ENCODE measurements at places on chromosomes 2 and 18. TPM values are rescaled to one million over a fixed set of nuclear protein-coding genes. Genes with fewer than 3 reads are reported as not detected.

GRCh38 chr2:136135462-136135861 is 17.5 kb upstream of the CXCR4 start:
- H3K4me3 ChIP-seq, result no peak overlapping the region
- no peaks in the 10 kb centered on the region for H3K36me3 ChIP-seq
- no peak for DNase-seq
- peak overlapping the region; percentile 70 for H3K27ac ChIP-seq

DNA sequence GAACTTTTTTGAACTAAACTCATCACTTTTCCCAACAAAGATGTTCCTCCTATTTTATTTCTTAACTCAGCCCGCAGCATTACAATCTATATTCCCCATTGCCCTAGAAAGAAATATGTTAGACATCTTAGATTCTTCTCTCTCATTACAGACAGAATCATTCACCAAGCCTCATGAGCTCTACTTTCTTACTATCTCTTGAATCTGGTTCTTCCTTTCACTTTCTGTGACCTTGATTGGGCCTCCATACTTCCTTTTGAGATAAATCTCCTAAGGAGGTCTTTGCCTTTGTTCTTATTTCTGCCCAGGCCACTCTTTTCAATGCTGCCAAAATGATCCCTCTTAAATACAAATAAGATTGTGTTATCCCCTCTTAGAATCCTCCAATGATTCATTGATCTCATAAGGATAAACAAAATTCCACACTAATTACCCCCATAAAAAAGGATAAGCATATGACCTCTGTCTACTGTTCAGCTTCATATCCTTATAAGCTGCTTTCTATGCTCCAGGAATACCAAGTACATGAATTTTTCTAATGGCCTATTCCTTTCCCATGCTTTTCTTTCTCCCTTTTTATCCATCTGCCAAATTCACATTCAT is 400.0 kb downstream of the ARHGAP15 start:
- peak overlapping the region; percentile 13 for H3K27ac ChIP-seq
- DNase-seq, result no peak
- no peaks in the 10 kb centered on the region for H3K27me3 ChIP-seq
- H3K4me3 ChIP-seq, result no peak overlapping the region

DNA sequence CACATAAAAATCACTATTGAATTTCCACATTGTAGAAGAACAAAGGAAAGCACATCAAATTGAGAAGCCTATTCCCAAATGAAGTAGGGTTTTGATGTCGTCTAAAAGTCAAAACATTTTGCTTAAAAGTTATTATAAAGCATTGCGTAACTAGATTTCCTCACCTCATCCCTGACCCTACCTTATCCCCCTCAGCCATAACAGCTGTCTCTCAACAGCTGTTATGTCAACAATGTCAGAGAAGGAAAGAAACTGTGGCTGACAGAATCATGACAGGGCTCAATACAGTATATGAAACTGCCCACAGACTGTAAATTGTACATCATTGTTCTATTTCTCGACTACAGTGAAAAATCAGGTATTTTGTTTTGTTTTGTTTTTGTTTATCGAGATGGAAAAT is 63.0 kb upstream of the ACVR1C start:
- H3K27ac ChIP-seq, result no peak overlapping the region
- no peaks in the 10 kb centered on the region for H3K4me1 ChIP-seq
- H3K36me3 ChIP-seq, result no peaks in the 10 kb centered on the region
- DNase-seq, result no peak
- H3K4me3 ChIP-seq, result no peak overlapping the region

DNA sequence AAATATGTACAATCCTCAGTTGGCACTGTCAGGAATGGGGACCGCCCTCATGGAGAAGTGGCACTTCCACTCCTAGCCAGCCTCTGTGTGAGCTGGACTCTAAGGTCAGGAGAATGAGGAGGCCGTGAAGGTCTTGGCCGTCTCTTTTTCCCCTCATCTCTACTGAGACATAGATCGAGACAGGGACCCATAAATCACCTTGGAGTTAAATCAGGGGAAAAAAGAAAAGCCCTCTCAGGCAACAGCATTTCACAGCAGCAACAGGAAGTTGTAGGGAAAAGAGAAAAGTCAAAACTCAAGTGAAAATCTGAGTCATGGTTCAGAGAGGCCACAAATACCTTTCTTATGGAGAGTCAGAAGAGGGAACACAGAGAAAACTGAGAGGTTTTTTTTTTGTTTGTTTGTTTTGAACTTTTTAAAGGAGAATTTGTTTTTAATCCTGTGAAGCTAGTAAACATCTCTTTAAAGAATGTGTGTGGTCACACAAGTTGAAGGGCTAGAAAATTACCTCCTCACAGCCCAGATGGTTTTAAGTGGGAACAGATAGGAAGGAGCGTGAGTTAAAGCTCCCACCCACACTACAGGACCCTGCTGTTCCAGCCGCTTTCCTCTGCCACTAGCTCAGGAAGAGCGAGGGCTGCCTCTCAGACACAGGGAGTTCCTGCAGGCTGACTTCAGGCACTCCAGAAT is 30.6 kb upstream of the CYP1B1 start:
- no peaks in the 10 kb centered on the region for H3K36me3 ChIP-seq
- H3K27ac ChIP-seq, result peak overlapping the region; percentile 10
- no peaks in the 10 kb centered on the region for H3K4me1 ChIP-seq
- no peak overlapping the region for H3K4me3 ChIP-seq

DNA sequence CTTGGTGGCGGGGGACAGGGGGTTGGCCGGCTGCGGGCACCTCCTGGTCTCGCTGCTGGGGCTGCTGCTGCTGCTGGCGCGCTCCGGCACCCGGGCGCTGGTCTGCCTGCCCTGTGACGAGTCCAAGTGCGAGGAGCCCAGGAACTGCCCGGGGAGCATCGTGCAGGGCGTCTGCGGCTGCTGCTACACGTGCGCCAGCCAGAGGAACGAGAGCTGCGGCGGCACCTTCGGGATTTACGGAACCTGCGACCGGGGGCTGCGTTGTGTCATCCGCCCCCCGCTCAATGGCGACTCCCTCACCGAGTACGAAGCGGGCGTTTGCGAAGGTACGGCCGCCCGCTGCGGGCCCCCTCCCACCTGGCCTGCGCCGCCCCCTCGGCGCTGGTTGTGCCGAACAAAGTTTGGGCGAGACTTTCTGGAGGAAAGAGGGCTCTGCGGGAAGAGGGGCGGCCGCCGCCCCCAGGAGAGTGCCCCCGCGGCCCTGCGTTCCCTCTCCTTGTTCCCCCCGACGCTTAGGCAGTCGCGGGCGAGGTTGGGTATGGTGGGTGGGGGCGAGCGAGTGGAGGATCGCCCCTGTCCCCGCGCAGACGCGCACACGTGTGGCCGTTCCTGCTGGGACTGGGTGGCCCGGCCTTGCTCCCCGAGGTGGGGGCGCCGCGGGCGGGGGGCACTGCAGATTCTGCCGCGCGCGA is 866 bp downstream of the CRIM1 start:
- H3K36me3 ChIP-seq, result no peaks in the 10 kb centered on the region
- peak overlapping the region; percentile 76 for H3K4me3 ChIP-seq
- peaks cover 39% of the 10 kb centered on the region for H3K4me1 ChIP-seq
- DNase-seq, result peak; percentile 51
- H3K27me3 ChIP-seq, result no peaks in the 10 kb centered on the region

DNA sequence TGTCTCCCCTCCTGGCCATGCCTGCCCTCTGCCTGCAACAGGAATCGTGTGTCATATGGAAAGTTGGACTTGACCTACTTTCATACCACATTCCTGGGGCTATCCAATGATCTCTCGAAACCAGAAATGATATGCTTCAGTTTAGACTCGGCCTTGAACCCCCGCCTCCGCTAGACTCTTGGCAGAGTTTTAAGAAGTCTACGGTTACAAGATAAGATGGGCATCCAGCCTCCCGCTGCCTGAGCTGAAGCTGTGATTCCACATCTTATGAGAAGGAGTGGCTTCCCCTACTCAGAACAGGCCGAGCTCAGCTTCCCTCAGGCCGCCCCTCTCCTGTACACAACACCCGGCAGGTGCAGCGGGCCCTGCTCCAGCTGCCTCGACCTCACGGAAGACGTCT is 73.9 kb downstream of the MTCL1 start:
- H3K4me1 ChIP-seq, result no peaks in the 10 kb centered on the region
- no peak for DNase-seq
- no peaks in the 10 kb centered on the region for H3K36me3 ChIP-seq
- H3K27me3 ChIP-seq, result peaks cover 6% of the 10 kb centered on the region

DNA sequence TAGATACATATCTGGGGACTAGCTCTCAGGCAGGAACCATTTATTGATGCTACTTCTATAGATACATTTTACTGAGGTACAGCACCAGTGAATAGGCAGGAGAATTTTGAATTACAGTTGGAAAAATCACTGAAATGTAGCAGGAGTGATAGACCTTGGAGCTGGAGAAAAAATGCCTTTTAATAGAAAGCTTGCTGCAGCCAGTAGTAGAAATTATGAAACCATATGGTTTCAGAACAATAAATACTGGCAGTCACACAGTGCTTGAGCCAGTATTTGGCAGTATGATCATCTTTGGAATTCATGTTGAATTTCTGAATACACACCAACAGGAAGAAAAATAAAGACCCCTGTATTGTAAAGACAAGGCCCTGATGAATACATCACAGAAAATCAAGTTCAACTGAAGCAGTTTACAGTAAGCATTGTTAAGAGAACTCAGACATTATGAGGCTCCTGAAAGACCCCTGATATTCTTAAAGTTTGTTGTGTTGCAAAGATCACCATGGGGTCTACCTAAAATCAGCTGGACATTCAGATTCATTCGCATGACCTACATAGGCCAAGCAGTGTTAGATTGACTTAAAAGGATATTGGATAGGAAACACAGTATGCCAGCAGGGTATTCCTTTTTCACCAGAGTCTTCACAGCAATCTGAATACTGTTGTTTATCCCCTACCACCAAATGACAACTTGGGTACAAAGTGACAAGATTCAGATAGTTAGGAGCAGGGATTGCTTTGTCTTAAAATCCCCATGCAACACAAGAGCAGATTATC is 139.0 kb downstream of the EHBP1 start:
- H3K36me3 ChIP-seq, result no peaks in the 10 kb centered on the region
- no peaks in the 10 kb centered on the region for H3K27me3 ChIP-seq
- no peak overlapping the region for H3K4me3 ChIP-seq
- no peak overlapping the region for H3K27ac ChIP-seq
- H3K4me1 ChIP-seq, result no peaks in the 10 kb centered on the region
- no peak for DNase-seq

The MARCHF4 gene
- 1.4 TPM for total RNA-seq

The TSPYL6 gene
- not detected for total RNA-seq

Data from transverse colon (tissue), 4 donors.